ENCODE measurements at places on chromosomes 7 and 10. TPM values are rescaled to one million over a fixed set of nuclear protein-coding genes. Genes with fewer than 3 reads are reported as not detected.

The NEBL gene
- total RNA-seq = 7.6 TPM

The PRRT4 gene
- 0.28 TPM for total RNA-seq

The GRM3 gene
- 0.05 TPM for total RNA-seq

The TMEM26 gene
- total RNA-seq = 3.4 TPM

The ATRNL1 gene
- total RNA-seq = 3.4 TPM

The FAM237B gene
- not detected for total RNA-seq

Measured in thymus (tissue), 14 donors.